Hippocampal formation (tissue), 2 donors: ENCODE measurements at places on chromosomes 11 and 22.

DNA sequence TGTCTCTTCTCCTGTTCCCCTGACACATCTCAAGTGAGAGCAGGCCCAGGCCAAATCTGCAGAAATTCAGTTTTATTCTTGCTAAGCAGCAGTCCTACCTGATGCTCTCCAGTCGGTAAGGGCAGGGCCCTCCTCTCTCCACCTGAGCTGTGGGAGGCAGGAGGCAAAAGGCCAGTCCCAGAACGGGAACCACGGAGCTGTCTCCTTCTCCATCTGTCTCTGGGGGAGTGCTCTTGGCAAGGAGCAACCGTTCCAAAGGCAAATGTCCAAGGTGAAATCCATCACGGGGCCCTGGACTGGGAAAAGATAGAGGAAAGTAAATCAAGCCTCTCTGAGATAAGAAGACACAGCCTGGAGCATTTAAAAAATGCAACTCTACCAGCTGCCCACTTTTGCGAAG is 65.2 kb upstream of the CDON start:
- DNase-seq = no peak

- DNase-seq = no peak
These were observed 18.4 kb downstream of the PSMD13 start for GRCh38 chr11:255176-255575.

DNA sequence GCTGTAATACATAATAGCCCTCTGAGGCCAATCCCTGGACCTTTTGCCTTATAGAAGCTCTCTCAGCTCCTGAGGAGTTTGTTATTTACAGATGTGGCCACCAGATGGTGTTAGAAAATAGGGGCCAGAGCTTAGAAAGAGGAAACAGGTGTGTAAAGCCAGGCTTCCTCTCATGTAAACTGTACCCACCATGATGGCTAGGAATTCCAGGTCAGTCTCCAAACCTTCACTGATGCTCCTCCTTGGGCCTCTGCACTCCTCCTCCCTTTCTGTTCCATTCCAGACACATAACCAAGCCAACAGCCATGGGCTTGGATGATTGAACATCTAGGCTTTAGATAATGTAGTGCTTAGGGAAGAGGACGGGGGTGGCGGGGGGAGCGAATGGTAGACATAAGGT is 39.7 kb downstream of the USP35 start:
- DNase-seq = peak; percentile 40

DNA sequence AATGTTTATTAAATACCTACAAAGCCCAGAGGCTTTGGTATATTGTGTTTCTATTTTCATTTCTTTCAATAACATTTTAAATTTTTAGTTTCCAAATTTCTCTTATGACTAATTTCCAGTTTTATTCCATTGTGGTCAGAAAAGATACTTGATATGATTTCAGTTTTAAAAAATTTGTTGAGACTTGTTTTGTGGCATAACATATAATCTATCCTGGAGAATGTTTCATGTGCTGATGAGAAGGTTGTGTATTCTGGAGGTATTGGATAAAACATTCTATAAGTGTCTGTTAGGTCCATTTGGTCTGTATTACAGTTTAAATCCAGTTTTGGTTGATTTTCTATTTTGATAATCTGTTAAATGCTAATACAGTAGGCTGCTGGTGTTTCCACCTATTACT is 9.8 kb upstream of the RAG1 start:
- DNase-seq = no peak

GRCh38 chr11:33135768-33136443 is 25.4 kb downstream of the CSTF3 start:
- DNase-seq = no peak

GRCh38 chr22:43512279-43512678 is 100.5 kb downstream of the MPPED1 start:
- no peak for DNase-seq

DNA sequence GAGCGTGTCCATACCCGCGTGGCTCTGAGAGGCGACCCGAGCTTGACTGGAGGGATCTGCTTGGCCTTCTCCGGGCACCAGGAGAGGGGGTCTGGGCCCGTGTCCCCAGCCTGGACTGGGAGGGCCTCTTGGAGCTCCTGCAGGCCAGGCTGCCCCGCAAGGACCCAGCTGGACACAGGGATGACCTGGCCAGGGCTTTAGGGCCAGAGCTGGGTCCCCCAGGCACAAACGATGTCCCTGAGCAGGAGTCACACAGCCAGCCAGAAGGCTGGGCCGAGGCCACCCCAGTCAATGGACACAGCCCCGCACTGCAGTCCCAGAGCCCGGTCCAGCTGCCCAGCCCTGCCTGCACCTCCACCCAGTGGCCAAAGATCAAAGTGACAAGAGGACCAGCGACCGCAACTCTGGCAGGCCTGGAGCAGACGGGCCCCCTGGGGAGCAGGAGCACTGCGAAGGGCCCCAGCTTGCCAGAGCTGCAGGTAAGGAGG is 38.2 kb downstream of the TRIOBP start:
- peak; percentile 23 for DNase-seq

DNA sequence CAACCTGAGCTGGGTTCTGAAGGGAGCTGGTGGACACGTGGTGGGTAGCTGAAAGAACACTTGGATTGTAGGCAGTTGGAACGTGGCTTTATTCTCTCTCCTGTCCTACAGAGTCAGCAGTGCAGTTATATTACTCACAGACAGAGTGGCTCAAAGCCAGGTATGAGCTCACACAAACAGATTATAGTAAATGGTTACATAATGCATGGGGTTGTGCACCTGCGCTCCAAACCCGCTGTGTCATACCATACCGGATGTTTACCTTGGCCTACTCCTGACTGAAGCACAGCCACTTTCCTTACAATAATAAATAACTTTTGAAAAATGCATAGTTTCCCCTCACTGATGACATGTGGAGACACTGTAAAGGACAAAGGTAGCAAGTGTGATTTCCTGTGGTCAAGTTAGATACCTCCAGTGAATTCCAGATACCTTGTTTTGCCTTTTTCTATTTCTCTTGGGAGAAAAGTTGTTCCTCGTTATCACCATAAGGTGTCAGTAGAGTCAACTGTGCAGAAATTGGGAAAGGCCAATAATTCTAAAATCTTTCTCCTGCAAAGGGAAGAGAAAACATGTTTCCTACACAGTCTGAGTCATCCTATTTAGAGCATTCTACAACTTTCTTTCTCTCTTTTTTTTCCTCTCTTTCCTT is 13.5 kb downstream of the MS4A6A start:
- DNase-seq = no peak

GRCh38 chr22:45698094-45698493 is 26.5 kb downstream of the ATXN10 start:
- no peak for DNase-seq

DNA sequence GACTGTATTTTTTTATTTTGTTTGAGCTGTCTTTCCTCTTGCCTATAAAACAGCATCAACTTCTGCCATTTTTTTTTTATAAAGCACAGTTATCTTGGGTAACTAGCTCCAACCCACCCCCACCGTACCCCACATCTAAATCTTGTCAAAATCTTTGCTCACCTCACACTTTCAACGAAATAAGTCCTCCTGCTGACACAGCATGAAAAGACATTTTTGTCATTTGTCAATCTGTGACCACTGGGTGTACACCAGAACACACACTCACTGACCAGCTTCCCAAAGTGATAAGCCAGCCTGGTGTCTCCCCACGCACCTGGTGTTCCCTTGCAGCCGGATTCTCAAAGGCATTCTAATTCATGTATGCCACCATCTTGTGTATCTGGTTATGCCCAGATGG is 1.7 kb upstream of the TECTA start:
- no peak for DNase-seq

GRCh38 chr11:65898656-65899355 is 1.4 kb downstream of the FOSL1 start:
- DNase-seq = no peak

- DNase-seq = no peak
These were observed 275.6 kb downstream of the BRD1 start for GRCh38 chr22:49551897-49552614.

GRCh38 chr22:33648478-33648877 is 271.8 kb downstream of the LARGE1 start:
- DNase-seq = no peak

DNA sequence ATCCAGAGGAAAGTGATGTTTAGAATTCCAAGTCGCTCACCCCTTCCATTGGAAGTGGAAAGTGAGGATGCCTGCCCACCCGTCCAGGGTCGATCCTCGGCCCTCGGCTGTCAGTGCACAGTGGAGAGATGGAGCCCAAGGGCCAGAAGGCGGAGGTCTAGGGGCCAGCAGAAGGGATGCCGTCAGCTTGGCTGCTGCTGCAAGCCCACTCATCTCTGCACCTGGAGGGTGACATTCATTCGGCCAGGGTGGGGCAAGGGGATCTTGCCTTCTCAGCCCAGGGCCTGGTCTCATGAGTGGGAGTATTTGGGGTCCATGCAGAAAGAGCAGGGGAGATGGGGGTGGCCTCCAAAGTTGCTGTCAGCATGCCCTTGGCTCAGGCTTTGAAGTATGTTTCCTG is 30.7 kb downstream of the LINC01488 start:
- no peak for DNase-seq

DNA sequence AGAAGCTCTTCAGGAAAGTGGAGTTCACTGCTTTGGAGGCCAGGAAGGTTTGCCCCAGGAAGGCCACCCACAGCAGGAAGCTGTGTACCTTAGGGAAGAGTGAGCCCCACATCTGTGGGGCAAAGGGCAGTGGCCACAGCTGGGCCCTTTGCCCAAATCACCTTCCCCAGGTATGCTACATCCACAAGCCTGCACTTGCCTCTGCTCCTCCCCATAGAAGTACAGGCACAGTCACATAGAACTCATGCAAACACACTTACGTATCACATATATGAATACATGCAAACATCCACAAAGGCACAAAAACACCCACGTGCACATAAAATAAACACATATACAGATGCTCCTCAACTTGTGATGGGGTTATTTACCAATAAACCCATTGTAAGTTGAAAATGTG is 2.1 kb downstream of the TRIM29 start:
- DNase-seq = no peak

DNA sequence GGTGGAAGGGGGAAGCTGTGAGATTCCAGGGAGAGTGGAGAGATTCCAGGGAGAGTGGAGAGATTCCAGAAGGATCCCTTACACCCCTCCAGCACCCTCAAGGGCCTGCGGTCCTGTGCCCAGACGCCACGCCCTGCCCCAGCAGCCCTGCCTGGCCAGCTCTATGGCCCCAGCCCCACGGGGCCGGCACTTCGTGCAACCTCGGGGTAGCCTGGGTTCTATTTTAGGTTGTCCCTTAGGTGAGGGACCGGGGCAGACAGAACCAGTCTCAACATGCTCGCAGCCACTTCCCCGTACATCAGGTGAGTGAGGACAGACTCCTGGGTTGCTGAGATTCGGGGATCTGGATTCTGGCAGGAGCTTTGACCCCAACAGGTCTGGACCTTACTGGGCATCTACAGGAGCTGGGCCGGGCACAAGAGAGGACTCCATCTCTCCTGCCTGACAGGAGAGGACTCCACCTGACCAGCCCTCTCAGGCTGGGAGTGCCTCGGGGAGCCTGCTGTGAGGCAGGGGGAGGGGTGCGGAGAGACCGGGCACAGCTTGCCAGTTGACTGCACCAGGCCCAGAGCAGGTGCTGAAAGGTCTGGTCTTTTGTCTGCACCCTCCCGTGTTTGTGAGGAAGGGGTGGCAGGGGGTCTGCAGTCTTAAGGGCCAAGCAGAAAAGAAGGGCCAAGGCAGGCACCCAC is 8.5 kb upstream of the ADORA2A start:
- no peak for DNase-seq

DNA sequence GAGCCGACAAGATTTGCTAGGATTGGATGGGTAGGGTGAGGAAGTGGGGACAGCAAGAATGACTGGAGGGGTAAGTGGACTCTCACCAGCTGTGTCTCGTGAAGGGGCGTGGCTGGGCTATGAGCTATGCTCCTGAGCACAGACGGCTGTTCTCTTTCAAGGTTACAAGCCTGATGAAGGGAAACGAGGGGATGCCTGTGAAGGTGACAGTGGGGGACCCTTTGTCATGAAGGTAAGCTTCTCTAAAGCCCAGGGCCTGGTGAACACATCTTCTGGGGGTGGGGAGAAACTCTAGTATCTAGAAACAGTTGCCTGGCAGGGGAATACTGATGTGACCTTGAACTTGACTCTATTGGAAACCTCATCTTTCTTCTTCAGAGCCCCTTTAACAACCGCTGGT is 19.9 kb downstream of the F2 start:
- no peak for DNase-seq

DNA sequence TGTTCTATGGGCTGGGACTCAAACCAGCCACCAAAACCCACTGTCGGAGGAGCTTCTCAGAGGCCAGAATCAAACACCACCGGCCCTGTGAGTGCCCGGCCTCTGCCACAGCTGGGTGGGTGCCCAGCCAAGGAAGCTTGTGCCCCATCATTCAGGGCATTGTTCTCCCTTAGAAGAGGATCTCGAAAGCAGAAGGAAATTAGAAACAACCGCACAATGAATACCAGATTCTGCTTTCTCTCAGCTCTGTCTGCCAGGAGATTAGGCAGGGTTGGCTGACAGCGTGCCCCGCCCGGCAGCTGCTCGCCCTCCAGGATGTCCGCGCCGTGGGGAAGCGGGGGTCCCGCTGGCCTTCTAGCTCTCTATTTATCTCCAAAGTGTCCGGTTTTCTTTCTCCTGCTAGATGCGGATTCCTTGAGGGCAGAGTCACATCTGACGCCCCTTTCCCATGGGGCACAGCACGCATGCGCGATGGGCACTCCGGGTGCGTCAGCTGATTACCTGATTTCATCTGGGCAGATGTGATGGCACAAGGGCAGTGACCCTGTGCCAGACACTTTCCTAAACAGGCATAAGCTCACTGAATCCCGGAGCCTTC is 25.5 kb downstream of the SCGB1A1 start:
- peak; percentile 71 for DNase-seq

- no peak for DNase-seq
These were observed 35.5 kb downstream of the SLC22A9 start for GRCh38 chr11:63405114-63405513.

GRCh38 chr11:63537293-63538101 is 889 bp downstream of the PLAAT4 start:
- peak; percentile 81 for DNase-seq

- DNase-seq = no peak
These were observed 418.5 kb downstream of the MIAT start for GRCh38 chr22:27075891-27076290.

- no peak for DNase-seq
These were observed 107.1 kb upstream of the DDI1 start for GRCh38 chr11:103929170-103929903.

DNA sequence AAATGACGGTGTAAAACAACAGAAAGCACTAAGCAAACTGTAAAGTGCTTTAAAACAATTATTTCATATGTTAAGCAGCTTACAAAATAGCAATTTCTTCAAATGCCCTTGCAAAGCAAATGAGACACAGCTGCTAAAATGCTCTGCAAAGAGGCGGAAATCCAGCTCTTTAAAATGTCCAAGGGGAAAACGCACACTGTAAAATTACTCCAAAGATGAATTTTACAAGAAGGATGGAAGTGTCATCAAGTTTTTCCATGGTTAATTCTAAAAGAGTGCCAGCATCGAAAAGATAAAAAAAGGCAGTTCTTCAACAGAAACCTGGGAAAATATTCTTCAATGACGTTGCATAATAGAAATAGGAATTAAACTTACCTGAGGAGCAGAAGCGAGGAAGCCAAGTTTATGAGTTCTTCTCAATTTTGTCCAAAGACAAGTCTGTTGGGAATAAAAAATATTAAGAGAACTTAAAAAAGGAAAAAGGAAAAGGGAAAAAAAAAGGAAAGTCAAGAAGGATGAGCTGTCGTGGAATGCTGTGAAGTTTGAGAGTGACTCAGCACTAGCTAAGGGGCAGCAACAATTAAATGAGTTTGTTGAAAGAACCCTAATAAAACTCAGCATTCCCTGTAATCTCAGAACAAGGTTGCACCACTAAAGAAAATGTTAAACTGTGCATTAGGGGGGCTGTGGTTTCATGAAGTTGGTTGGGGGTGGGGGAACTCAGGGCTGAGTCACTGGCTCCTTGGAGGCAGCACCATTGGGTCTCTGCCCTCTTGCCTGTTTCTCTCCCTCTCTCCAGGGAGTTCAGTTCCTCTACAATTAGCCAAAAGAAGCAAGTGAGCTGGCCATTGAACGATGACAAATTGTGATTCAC is 64.2 kb upstream of the BLID start:
- DNase-seq = no peak
